Activated CD8-positive, alpha-beta memory T cell treated with anti-CD3 and anti-CD28 coated beads for 1 hour (primary cell): ENCODE measurements at places on chromosomes 1 and 21.

GRCh38 chr1:204223129-204223860 lies 9.5 kb upstream of the GOLT1A start:
- DNase-seq: no peak

DNA sequence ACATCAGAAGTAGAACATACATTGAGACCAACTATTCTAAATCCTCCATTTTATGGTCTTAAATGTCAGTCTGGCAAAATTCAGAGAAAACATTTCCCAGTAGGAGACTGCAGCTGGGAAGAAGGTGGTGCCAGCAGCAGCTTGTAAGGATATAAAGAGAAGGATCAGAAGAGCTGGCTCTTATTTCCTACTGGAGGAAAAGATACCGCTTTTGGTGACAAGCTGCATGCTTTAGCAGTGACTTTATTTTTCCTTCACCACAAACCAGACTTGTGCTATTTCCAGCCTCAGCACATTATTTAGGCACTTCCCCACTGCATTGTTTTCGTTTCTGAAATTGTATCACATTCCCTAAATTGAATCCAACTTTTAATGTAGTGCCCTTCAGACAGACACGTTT lies 28.4 kb downstream of the RNF11 start:
- DNase-seq: no peak

DNA sequence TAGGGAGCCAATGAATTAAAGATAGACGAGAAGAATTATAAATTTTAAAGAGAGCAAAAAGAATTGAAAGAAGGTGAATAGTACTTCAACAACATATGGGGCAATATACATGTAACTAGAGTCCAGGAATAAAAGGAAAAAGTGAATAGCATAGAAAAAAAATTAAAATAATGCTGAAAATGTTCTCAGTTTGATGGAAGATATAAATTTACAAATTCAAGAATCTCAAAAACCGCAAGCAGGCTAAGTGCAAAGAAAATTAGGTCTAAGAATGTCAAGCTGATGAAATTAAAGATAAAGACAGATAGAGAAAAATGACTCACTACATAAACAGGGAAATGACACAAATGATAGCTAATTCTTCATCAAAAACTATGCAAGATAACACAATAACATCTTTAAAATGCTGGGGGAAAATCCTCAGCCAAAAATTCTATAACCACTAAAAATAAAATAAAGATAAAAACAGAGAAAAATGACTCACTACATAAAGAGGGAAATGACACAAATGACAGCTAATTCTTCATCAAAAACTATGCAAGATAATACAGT lies 326.3 kb downstream of the TBX15 start:
- no peak for DNase-seq

- DNase-seq: no peak
These were observed 464.1 kb downstream of the ADGRL2 start for GRCh38 chr1:82264802-82265201.
